ENCODE measurements at places on chromosomes 2 and 18.

DNA sequence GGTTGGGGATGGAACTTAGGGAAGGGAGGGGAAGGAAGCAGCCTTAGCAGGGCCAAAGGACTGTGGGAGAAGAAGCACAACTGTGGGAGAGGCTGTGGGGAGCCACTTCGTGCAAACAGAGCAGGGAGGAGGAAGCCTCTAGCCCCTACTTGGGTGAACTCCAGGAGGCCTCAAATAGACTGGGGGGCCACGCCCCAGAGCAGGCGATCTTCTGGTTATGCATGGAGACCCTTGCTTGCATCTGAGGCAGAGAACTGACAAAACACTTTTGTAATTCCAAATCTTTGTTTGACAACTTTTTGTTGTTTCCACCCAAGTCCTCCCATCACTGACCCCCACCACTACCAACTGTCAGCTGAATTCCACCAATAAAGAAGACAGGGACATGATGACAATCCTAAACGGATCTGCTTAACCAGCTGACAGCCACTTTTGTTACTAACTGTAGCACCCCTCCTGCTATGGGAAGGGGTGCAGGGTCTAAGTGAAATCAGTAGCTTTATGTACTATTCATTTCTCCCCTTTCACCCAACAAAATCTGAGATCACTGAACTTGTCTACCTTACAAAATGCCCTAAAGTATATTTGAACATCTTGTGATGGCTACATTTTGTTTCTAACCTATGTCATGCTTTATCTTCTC, 80.5 kb upstream of the CPO start:
- peak; percentile 49 for DNase-seq

DNA sequence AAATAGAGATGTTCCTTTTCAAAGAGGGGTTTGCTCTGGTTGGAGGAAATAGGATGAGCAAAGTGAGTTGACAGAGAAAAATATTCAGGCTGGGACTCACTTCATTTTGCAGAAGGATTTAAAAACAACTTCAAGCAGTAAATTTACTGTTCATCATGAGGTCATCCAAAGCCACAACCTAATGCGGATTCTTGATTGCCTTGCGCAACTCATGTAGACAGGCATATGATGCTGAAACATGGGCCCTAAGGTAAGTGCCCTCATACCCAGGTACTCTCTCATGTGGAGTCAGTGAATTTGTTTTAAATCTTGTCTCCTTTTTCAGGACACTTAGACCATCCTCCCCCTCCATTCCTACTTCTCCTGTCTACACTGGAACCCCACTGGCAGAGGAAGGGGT, 51.9 kb upstream of the LYPD1 start:
- no peak for DNase-seq

DNA sequence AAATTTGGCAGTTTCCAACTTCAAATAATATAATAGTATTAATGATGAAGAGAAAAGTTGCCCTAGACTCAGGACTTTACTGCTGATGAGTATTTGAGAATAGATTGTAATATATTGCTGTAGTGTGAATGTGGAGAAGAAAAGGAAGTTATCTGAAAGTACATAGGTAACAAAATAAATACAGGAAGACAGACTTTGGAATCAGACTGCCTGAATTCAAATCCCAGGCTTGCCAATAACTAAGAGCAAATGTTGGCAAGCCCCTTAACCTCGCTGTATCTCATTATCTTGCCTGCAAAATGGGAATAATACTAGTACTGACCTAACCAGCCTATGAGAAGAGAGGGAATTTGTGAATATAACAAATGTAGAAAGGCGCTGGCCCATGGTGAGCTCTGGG, 765.2 kb upstream of the ID2 start:
- no peak for DNase-seq

- no peak for DNase-seq
Measured at GRCh38 chr2:233474308-233475160, 92.0 kb downstream of the USP40 start.

- peak; percentile 36 for DNase-seq
Measured at GRCh38 chr18:59837586-59837985, 62.2 kb upstream of the PMAIP1 start.

GRCh38 chr2:7497178-7497577, 580.0 kb downstream of the RNF144A start:
- no peak for DNase-seq

GRCh38 chr2:6184532-6185292, 492.5 kb downstream of the SOX11 start:
- no peak for DNase-seq

DNA sequence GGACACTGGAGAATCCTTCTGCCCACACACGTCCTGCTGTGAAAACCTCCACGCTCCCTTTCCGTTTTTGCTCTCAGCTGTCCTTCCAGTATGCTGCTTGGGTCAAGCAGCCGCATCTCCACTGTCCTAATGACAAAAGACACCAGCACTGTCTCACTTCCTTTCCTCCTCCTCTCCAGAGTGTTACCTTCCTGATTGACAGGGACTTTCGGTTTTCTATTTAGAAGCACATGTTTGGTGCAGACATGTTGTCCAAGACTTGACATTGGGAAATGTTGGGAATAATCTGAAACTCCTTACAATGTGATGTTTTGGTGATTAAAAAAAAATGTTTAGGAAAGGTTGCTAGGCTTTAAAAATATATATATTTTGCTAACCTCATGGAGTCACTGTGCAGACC, 226.6 kb downstream of the FAM210A start:
- no peak for DNase-seq

- DNase-seq, result no peak
Measured at GRCh38 chr2:25701801-25702200, 28.4 kb upstream of the DTNB start.

DNA sequence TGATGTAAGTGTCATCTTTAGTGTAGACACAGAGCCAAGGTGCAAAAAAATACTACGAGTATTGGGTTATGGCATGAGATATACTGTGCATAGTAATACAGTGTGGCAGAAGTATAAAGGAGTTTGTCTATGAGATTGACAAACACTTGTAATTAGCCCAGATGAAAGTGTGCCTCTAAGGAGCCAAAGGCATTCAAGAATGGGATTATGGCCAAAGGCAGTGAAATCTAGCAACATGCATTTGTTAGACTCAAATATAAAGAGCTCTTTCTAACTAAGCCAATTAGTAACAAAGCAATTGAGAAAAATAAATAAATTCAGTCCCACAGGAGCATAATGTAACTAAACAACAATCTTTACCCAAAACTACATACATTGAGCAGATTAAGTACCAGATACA, 1761.8 kb downstream of the SUCLG1 start:
- no peak for DNase-seq

DNA sequence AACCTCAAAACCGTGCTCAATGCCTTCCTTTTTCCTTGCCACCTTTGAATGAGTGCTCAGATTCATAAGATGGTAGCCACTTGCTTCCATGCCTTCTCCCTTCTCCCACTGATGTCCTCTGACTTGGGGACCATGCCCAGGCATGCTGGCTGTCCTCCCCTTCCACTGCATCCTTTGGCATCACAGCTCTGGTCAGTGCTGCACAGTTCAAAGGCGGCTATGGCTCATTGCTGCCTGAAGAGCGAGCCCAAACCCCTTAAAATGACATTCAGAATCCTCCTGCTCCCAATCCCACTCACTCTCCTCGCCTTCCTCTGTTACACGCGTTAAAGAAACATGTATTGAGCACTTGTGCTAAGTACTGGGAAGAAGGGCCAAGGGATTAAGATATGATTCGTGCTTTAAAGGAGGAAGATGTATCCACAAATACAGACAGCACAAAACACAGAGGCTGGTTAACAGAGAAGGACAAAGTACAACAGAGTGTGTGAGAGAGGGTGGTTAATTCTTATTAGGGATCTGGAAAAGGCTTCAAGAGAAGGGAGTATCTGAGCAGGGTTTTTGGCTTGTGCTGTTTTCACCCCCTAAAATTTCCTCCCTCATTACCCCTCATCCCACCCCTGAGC, 81.8 kb downstream of the CERKL start:
- no peak for DNase-seq

DNA sequence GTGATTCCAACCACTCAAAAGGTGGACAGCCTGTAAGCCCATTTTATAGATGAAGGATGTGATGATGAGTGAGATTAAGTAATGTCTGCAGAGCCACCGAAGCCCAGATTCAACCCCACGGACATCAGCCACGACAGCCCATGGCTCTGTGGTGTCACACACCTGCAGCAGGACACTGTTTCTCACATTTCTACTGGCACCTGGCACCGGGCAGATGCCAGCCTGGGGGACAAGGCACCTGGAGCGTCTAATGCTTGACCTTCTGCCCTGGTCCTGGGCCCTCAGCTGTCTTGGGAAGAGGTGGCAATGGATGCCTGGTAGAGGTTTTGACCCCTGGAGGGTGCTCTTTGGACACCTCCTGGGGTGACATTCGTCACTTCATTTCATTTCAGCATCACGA, 176.3 kb downstream of the ANAPC1 start:
- DNase-seq, result no peak

DNA sequence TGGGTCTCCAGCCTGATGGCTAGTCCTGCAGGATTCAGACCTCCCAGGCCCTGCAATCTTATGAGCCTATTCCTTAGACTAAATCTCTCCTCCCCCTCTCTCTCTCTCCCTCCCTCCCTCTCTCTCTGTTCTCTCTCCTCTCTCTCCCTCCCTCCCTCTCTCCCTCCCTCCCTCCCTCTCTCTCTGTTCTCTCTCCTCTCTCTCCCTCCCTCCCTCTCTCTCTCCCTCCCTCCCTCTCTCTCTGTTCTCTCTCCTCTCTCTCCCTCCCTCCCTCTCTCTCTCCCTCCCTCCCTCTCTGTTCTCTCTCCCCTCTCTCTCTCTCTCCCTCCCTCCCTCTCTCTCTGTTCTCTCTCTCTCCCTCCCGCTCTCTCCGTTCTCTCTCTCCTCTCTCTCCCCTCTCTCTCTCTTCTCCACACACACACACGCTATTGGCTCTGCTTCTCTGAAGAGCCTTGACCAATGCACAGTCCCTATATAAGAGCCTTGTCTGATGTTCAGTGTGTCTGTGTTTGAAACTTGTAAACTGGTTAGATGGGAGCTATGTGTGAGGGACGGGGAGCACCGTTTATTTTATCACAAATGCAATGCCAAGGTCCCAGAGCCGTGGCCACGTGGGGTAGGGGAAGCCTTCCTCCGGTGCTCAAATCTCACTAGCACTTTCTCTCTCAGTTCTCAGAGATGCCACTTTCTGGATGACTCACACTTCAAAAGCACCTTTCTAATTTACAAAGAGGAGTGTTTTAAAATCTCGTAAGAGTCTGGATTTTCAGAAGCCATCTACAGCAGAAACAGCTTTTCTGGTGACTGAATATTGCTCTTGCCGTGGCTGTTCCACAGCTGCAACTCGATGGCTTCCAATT, 9.4 kb upstream of the PRLH start:
- no peak for DNase-seq

DNA sequence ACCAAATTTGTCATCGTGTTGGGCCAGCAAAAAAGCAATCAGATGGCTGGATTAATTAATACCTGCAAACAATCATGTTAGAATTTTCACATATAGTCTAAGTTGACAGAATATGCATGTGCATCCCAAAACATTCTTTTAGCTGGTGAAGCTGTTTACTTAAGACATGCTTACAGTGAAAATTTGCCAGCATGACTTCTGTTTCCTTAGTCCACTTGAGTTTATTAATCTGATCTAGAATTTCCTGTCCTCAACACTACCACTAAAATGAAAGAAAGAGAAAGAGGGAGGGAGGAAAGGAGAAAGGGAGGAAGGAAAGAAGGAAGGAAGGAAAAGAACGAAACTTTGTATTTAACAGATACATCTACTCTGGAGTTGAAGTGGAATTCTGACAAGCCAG, 2109.9 kb upstream of the PIK3C3 start:
- DNase-seq, result no peak

Data from CD8-positive, alpha-beta T cell (primary cell).